H7 (cell line): ENCODE measurements at places on chromosomes 6 and 20. TPM values are rescaled to one million over a fixed set of nuclear protein-coding genes. Genes with fewer than 3 reads are reported as not detected.

GRCh38 chr6:167551628-167552257, 226.9 kb downstream of the TTLL2 start:
- peak; percentile 45 for DNase-seq

DNA sequence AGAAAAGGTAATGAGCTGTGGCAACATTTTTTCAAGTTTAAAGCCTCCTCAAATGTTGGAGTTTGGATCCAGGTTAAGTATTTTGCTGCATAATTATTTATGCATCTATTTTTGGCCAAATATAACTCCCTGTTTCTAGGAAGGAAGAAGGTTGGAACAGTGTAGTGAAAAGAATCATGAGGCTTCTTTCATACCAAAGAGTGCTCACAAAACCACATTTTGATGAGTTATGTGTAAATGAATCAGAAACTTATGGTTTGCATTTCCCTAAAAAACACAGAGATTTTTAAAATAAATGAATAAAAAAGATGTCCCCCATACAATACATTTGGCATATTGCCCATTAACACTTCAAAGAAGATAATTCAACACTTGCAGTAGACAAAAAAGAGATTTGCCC, 246.9 kb upstream of the PRDM1 start:
- DNase-seq = no peak

DNA sequence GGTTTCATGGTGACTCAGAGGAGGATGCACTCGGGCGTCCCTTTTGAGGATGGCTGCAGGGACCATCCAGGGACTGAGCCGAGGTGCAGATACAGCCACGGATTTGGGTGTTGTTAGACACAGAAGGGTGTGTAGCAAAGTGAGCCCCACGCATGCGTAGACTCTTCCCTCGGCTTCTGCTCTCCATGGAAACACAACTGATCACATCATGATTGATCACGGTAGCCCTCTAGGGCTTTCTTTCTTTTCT, 606 bp upstream of the ULBP1 start:
- DNase-seq = peak; percentile 72

DNA sequence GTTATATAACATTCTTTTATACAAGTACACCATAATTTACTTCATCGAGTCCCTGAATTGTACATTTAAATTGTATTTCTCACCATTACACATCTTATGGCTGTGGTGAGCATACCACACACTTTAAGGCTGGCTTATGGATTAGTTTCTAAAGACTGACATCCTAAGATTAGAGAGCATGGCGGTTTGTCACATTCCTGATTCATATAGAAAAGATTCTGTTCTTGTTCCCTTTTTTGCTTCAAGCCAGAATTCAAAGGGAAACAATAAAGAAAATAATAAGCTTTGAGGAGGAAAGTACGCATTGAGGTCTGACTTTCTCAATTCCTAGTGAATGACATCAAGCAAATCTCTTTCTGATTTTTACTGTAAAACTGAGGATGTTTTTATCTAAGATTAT, 2.5 kb downstream of the BTN1A1 start:
- no peak for DNase-seq

Gene GPR6
- 0.14 and 0.63 TPM in 2 replicates for total RNA-seq

GRCh38 chr6:25973923-25974555, 11.4 kb downstream of the TRIM38 start:
- DNase-seq = no peak

GRCh38 chr6:108868647-108869046, 20.4 kb downstream of the ARMC2 start:
- DNase-seq = no peak

DNA sequence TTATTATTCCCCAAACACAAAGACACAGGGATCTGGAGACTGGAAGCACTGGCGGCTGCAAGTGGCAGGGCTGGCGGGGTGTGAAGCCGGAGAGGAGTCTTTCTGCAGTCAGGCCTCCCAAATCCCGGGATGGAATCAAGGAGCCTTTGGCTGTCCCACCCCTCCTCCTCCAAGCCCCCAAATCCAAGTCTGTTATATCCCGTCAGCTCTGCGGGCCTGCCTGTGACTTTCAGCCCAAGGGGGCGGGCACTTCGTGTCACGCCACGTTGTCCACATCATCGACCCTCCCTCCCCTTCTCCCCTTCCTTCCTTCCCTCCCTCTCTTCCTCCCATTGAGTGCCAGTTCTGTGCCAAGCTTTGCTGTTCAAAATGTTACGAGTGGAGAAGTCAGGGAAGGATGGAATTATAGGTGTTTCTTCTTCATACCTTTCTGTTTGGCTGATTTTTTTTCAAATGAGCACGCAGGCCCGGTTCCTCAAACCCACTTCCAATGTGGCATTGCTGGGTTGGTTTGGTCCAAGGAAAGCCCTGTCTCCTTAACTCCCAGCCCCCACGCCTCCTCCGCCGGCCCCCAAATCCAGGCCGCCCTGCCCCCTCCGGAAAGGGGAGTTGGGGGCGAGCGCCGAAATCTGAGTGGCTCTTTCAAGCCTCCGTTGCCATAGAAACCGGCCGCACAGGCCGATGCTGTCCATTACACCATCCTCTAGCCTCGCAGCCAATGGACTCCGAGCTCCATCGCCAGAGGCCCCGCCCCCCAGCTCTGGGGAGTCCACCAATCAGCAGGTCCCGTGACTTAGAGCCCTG, 12.7 kb downstream of the ZCCHC3 start:
- peak; percentile 99 for DNase-seq

Gene RIPOR3
- total RNA-seq = 1.1 and 4.2 TPM in 2 replicates

DNA sequence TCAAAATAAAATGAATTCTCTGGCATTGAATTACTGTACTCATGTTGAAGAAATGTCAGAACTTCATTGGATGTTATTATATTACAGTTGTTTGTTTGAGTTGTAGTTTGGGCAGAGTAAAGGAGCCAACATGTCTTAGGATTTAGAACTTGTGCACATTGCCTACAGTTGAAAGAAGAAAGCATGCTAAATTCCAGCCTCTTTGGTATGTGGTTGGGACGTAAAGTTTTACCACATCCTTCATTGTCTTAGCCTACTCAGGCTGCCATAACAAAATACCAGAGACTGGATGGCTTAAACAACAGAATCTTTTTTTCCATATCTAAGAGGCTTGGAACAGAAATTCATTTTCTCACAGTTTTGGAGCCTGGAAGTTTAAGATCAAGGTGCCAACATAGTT, 42.4 kb downstream of the HFE start:
- no peak for DNase-seq

- no peak for DNase-seq
Measured at GRCh38 chr6:5813625-5814027, 193.1 kb downstream of the NRN1 start.

GRCh38 chr6:15553736-15554294, 109.0 kb downstream of the DTNBP1 start:
- no peak for DNase-seq

Gene ID4
- 3.4 and 3.5 TPM in 2 replicates for total RNA-seq

DNA sequence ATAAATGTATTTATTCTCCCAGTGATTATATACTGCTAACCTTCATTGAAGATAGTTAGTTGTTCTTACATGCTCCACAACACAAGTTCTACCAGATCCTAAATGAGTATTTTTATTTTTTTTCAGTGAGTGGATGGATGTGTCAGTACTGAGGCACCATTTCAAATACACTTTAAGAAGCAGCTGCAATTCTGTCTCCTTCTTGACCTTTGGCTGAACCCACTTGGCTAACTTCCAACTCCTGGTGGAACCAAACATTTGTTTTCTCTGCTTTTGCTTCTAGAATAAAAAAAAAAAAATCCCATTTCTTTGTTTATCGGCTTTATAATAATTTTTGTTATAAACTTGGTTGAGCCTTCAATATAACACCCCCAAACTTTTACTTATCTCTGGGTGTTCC, 458.3 kb upstream of the MAP3K7 start:
- DNase-seq = no peak

Gene UBE3D
- total RNA-seq = 12.0 and 12.2 TPM in 2 replicates

Gene TSBP1
- not detected in 2 replicates for total RNA-seq

Gene KHDC1L
- 0.28 TPM in 1 of 2 replicates, not detected in the other for total RNA-seq

DNA sequence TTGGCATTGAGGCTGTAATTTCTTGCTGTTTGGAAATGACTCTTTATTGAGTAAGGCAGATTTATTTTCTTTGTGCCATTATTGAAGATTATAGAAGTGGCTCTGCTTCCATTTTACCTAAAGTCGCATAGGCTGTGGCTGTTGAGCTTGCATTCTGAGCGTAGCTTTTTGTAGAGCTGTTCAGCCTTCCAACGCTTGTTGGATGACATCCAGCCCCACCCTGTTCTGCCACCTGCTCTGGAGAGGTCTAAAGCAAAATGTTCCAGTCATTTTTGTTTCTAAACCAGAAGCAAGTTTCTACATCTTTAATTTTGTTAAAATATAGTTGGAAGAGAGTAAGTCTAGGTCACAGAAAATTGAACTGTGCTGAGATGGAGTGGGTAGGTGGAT, 24.4 kb downstream of the UST start:
- DNase-seq = no peak

DNA sequence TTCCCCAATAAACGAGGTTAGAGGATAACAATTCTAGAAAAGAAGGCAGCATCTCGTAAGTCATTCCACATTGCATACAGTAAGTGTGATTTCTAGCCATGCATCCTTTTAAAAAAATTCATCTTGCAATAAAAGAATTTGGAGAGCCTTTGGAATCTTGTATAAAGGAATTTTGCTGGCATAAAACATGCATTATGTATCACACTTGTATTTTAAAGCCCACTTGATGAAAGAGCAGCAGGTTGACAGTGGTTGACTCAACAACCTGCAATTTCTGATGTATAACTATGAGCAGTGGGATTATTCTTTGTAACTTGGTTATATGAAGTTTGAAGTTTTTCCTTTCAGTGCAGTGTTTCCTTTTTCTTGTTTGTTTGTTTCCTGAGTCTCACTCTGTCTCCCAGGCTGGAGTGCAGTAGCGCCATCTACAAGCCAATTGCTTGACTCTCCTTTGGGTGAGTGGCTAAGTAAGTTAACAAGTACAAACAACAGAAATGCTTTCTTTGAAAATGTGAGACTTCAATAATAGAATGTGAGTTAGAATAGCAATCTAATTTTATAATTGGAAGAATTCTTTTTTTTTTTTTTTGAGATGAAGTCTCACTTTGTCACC, 39.9 kb downstream of the JARID2 start:
- DNase-seq = no peak

Gene AIF1
- 0.48 and 1.4 TPM in 2 replicates for total RNA-seq

Gene NFATC2
- total RNA-seq = 0.28 and 0.48 TPM in 2 replicates

GRCh38 chr6:167941822-167942221, 55.6 kb upstream of the KIF25 start:
- DNase-seq = no peak

- peak; percentile 31 for DNase-seq
Measured at GRCh38 chr20:33442136-33443005, 1.2 kb downstream of the SNTA1 start.

DNA sequence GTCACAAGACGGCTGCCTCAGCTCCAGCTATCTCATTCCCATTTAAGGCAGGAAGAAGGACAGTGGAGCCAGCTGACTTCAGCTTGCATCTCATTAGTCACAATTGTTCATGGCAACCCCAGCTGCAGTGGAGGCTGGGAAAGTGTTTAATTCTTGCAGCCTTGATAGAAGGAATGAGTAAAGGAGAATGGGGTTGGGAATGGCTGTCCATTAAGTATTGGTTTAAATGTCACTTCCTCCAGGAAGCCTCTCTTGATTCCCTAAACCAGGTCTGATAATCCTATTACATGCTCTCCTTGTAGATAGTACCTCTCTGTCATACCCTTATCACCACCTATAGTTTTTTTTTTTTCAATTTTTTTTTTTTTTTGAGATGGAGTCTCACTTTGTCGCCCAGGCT, 166.4 kb downstream of the TFAP2C start:
- DNase-seq = no peak

GRCh38 chr20:44736170-44737021, 9.3 kb upstream of the KCNK15 start:
- DNase-seq = peak; percentile 83

Gene KIF16B
- total RNA-seq = 7.4 and 9.8 TPM in 2 replicates

- no peak for DNase-seq
Measured at GRCh38 chr20:37395410-37395797, 49.5 kb downstream of the SRC start.

- no peak for DNase-seq
Measured at GRCh38 chr6:107082045-107082444, 33.3 kb downstream of the BEND3 start.

DNA sequence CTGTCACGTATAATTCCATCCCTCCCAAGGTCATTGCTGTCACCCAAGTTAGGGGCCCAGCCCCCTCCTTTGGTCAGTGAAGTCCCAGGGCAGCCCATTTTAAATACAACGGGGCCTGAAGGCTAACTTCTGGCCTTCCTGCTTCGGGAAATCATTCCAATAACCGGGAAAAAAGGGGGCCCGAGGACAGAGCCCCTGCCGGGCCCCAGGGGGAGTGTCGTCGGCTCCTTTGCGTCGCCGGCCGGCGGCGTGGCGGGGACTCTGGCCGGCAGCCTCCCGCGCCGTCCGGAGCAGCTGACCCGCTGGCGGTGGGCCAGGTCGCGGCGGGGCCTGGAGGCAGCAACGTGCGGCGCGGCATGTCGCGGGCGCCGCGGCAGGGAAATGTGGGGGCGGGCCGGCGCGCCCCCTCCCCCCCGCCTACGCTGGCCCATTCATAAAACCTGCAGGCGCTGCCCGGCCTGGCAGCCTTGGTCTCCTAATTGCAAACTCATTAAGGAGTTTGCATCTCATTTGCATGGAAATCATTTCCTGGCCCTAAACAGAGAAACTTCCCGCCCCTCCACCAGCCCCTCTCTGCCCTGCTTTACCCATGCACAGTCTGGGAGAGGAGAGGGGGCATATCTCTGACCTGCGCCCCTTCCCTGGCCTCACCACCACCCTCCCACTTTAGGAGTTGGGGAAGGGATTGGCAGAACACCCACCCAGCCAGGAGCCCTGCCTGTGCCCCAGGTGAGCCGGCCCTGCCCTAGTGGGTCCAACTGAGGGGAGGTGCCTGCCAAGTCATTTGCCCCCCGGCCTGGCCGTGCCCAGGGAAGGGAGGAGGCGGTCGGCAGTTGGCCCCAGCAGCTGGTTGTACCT, 50.7 kb downstream of the MRPL14 start:
- DNase-seq = peak; percentile 91

- no peak for DNase-seq
Measured at GRCh38 chr6:168939796-168940195, 313.9 kb downstream of the THBS2 start.

Gene SIRPD
- total RNA-seq = not detected in 2 replicates

- no peak for DNase-seq
Measured at GRCh38 chr6:127124172-127124571, 5.7 kb downstream of the RSPO3 start.

GRCh38 chr20:63835021-63835858, 4.2 kb upstream of the ZBTB46 start:
- DNase-seq = peak; percentile 99

DNA sequence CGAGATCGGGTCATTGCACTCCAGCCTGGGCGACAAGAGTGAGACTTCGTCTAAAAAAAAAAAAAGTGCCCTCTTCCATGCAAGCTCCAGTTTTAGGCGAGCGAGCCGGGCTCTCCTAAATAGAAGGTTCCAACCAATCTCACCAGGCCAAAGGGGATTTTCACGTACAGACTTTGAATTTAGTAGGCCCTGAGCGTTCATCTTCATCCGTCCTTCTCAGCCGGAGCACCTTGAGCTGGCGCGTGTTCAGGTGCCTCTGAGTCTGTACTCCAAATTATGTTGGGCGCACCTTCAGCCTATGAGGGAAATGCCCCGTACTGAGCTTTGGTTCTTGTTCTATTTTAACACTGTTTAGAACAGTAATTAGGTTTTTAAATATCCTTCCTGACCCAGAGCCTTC, 817 bp upstream of the TAP2 start:
- DNase-seq = no peak

GRCh38 chr6:69007781-69008180, 372.7 kb downstream of the ADGRB3 start:
- peak; percentile 3 for DNase-seq

Gene PRR3
- 14.3 and 14.7 TPM in 2 replicates for total RNA-seq

GRCh38 chr6:96162711-96163120, 146.9 kb downstream of the FUT9 start:
- DNase-seq = peak; percentile 58

- peak; percentile 82 for DNase-seq
Measured at GRCh38 chr6:43076464-43077332, 584 bp downstream of the PTK7 start.

Gene ZNF334
- 3.9 and 9.1 TPM in 2 replicates for total RNA-seq
